Endothelial cell of coronary artery (primary cell): ENCODE measurements at places on chromosomes 4 and X. TPM values are rescaled to one million over a fixed set of nuclear protein-coding genes. Genes with fewer than 3 reads are reported as not detected.

The BST1 gene
- 7.8 and 13.3 TPM in 2 replicates for total RNA-seq

The ARHGAP4 gene
- total RNA-seq: 26.4 and 50.0 TPM in 2 replicates

The CLIC2 gene
- 0.56 and 0.72 TPM in 2 replicates for total RNA-seq

The EPGN gene
- total RNA-seq: 0.09 and 2.0 TPM in 2 replicates

The SLC6A14 gene
- total RNA-seq: not detected in 2 replicates

The CCDC110 gene
- total RNA-seq: 0.36 and 0.75 TPM in 2 replicates

The TMEM187 gene
- total RNA-seq: 4.9 and 8.1 TPM in 2 replicates

The USP17L24 gene
- not detected in 2 replicates for total RNA-seq

The C4orf54 gene
- total RNA-seq: not detected in 2 replicates

The NDP gene
- total RNA-seq: 0.19 and 1.3 TPM in 2 replicates

The GAGE12H gene
- total RNA-seq: not detected in 2 replicates

The PNMA5 gene
- not detected in 2 replicates for total RNA-seq

The GPR82 gene
- total RNA-seq: not detected in 2 replicates

The TMEM47 gene
- 24.2 and 42.5 TPM in 2 replicates for total RNA-seq

The PLS3 gene
- total RNA-seq: 542 and 573 TPM in 2 replicates

The MORC4 gene
- total RNA-seq: 13.6 and 14.3 TPM in 2 replicates

The GSX2 gene
- not detected in 2 replicates for total RNA-seq

The SPON2 gene
- 0.09 and 1.6 TPM in 2 replicates for total RNA-seq

The SORCS2 gene
- under 0.01 and 0.66 TPM in 2 replicates for total RNA-seq

The GATB gene
- 13.8 and 17.2 TPM in 2 replicates for total RNA-seq

The PHOX2B gene
- not detected in 2 replicates for total RNA-seq

The PASD1 gene
- not detected in 2 replicates for total RNA-seq

The RGN gene
- 0.27 and 0.66 TPM in 2 replicates for total RNA-seq

The HMGB3 gene
- total RNA-seq: 16.8 and 35.4 TPM in 2 replicates

The HELT gene
- not detected in 2 replicates for total RNA-seq

The PCSK1N gene
- not detected in 2 replicates for total RNA-seq

The ARL9 gene
- under 0.01 and 0.09 TPM in 2 replicates for total RNA-seq

The FAM149A gene
- 0.18 and 0.47 TPM in 2 replicates for total RNA-seq

The NPNT gene
- total RNA-seq: under 0.01 TPM in 1 of 2 replicates, not detected in the other

The HAND2 gene
- 1.7 TPM in 1 of 2 replicates, not detected in the other for total RNA-seq

The ASB9 gene
- 7.6 and 14.4 TPM in 2 replicates for total RNA-seq

The TDO2 gene
- not detected in 2 replicates for total RNA-seq

The COL25A1 gene
- 2.0 and 4.6 TPM in 2 replicates for total RNA-seq

The SH3RF1 gene
- 11.3 and 17.4 TPM in 2 replicates for total RNA-seq

The MAGEB2 gene
- not detected in 2 replicates for total RNA-seq

The ABCG2 gene
- 1.7 and 14.0 TPM in 2 replicates for total RNA-seq

The PRMT9 gene
- 8.9 TPM in 2 replicates for total RNA-seq
